ENCODE measurements at places on chromosomes 16 and 17. TPM values are rescaled to one million over a fixed set of nuclear protein-coding genes. Genes with fewer than 3 reads are reported as not detected.
A peak's percentile ranks its signal among the peaks of the same experiment; 100 is the strongest.

GRCh38 chr17:45277992-45278391 lies 16.1 kb upstream of the SPATA32 start:
- DNase-seq = no peak

GRCh38 chr16:19382084-19382801 lies 35.4 kb upstream of the TMC5 start:
- DNase-seq = no peak

GRCh38 chr16:12988071-12988470 lies 86.7 kb downstream of the SHISA9 start:
- no peak for DNase-seq

GRCh38 chr16:23408823-23409298 lies 44.1 kb downstream of the COG7 start:
- DNase-seq = no peak

GRCh38 chr17:8455665-8456209 lies 20.1 kb downstream of the NDEL1 start:
- no peak for DNase-seq

DNA sequence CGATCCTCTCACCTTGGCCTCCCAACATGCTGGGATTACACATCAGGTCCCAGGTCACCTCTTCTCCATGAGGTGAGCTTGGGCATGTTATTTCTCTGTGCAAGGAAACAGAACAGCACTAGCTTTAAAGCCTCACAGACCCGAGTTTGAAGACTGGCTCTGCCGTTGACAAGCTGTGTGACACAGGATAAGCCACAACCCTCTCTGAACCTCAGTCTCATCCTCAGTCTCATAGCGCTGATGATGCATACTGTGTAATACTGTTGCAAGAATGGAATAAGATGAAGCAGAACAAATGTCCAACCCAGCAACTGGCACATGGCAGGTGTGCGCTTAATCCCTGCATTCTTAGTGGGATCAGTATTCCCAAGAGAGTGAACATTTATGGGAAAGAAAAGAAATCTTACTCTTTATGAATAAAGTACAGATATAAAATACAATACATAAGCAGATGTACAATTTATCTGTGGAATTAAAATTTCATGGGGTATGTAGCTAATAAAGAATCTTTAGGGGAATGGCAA lies 43.5 kb downstream of the ABAT start:
- DNase-seq = no peak

DNA sequence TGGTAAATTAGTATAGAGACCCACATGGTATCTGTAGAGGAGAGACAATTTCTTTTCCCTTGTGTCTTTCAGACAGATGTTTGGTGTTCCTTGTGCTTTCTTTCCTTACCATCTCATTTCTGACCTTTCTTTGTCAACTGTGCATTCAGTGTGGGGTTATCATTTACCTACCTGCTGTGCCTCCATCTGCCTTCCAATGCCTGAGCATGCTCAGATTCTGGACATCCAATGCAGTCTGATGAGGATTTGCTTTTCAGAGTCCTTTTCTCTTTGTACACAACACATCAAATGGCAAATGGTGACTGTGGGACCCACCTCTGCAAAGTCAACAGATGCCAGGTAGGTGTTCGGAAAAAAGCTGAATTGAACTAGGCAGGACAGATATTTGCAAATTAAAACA lies 364.8 kb downstream of the CA10 start:
- DNase-seq = no peak

DNA sequence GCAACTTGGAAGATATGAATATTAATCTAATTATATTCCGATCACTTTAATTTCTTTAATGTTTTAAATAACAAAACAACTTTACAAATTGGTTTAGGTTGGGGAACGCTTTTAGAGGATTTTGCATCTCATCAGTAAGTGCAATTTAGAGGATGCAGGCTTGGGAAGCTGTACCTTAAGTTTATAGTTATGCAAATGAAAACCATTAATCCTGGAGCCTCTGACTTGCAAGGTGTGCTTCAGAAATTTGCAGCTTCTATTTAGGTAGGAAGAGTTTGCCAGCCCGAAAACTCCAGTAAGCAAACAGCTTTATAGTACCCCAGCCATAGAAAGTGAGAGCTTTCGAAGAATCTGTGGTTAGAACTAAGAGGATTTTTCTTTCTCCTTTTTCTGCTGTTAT lies 547.0 kb downstream of the MAF start:
- no peak for DNase-seq

DNA sequence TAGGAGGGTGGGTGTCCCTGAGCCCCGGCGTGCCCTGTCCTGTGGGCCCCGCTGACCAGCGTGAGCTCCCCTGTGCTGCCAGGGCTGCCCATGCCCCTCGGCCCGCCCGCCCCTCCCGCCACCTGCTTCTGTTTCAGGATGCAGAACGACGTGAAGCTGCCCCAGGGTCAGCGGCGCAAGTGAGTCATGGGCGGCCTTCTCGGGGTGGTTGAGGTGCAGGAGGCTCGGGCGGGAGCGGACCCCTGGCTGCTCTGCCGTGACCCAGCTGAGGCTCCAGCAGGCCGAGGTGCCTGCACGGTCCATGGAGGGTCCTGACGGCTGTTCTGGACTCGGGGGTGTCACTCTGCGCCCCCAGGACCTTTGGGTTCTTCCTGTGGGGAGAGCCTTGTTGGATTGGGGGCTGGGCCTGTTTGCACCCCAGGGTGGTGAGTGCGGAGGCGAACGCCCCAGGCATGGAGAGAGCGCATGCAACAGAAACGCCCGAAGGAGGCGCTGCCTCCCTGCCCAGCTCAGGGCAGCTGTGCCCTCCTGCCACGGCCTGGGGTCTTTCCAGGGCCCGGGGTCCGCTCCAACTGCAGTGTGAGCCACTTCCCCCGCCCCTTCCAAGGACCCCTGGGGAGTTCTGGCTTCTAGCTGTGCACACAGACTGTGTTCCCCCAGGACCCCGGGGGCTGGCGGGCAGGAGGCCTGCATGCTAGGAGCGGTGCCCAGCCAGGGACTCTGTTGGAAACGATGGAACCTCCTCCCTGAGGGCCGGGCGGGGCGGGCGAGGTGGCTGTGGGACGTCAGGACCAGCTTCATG lies 4.0 kb downstream of the SLC25A10 start:
- DNase-seq = no peak

DNA sequence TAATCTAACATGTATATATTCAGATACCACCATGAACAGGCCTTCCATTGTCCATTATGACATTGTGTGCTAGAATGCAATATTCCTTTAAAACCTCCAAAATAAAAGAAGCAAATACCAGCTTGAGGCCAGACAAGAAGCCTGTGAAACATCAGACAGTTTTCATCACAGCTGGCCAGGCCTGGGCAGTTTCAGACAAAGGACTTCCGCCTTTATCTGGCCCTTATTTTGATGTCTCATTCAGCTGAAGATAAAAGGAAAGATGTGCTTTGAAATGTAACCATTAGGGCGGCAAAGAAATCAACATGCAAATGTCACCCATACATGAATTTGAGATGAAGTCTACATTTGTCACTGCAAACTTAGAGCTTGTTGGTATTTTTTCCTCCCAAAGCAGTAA lies 737.5 kb downstream of the KCNJ2 start:
- no peak for DNase-seq

GRCh38 chr17:80441133-80441578 lies 26.2 kb downstream of the ENDOV start:
- DNase-seq = peak; percentile 88

GRCh38 chr17:2593821-2594721 lies 617 bp downstream of the PAFAH1B1 start:
- peak; percentile 77 for DNase-seq

Gene SEPTIN12
- total RNA-seq = 11.5 TPM

Gene RRAD
- not detected for total RNA-seq

Gene SLC6A2
- total RNA-seq = not detected

Gene GSG1L
- total RNA-seq = 0.38 TPM

Gene ABCA6
- total RNA-seq = 0.38 TPM

Gene CDIP1
- total RNA-seq = 25.6 TPM

Gene MYH13
- 0.05 TPM for total RNA-seq

Gene KRT20
- total RNA-seq = not detected

Gene MYOCD
- total RNA-seq = 0.38 TPM

Gene FBRS
- 60.9 TPM for total RNA-seq

Measured in endothelial cell (in vitro differentiated cells).